ENCODE measurements at places on chromosomes 7 and 10.

GRCh38 chr10:124648738-124649137, 95.4 kb downstream of the FAM53B start:
- peak; percentile 77 for DNase-seq

GRCh38 chr7:131194070-131194865, 133.4 kb upstream of the MKLN1 start:
- DNase-seq, result no peak

GRCh38 chr10:24503461-24504320, 220.0 kb downstream of the ARHGAP21 start:
- DNase-seq, result peak; percentile 76

DNA sequence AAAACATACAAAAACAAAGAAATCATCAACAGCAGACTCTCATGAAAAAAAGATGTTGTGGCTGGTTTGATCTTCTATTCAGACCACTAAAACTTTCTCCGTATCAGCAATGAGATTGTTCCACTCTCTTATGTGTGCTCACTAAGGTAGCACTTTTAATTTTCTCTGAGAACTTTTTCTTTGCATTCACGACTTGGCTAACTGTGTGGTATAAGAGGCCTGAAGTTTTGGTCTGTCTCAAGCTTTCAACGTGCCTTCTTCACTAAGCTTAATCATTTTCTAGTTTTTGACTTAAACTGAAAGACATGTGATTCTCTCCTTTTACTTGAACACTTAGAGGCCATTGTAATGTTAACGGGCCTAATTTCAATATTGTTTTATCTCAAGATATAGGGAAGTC, 1231.6 kb downstream of the SORCS3 start:
- DNase-seq, result no peak

DNA sequence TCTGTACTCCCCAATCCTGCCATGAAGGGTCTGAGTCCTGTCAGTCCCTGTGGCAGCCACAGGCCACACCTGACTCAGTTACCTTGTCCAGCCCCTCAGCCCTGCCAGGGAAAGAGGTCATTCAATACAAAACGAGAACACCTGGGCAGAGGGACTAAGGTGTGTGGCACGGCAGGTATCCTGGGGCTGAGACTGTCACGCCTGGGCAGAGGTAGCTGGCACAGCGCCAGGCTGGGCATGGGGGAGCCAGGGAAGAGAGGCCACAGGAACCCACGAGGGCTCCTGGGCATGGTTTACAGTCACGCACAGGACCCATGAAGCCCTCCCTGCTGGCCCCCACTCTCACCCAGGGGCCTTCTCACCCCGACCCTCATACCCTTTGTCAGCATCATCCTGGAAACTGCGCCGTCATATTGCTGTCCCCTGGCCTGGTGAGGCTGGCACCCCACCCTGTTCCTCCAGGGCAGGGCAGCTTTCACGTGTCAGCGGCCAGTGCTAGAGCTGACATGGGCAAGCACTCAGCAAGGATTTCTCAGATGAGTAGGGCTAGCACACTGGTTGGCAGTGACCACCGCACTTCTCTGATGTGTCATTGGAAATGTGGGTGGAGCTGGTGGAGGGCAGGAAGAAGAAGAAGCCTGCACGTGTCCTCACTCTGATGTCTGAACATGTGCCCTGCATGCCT, 42.7 kb downstream of the LRRC18 start:
- DNase-seq, result no peak

DNA sequence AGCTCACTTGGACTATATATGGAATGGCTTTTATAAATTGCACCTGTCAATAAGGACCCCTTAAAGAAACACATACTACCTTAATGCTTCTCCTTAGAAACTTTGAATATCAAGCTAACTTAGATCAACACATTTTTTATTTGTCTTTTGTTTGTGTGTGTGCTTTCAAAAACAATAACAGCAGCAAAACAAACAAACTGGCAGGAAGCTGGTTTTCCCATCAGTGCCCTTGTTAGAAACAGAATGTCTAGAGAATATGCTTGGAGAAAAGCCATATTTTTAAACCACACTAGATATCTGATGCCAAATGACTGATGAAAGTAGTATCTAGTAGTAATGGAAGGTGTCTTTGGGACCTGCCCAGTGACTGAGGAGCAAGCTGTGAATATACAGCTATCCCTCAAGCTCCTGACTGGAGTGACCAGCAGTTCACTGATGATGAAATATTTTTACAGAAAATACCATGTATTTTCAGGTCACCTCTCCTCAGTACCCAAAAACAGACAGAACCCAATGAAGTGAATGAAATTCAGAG, 1.0 kb downstream of the PDE1C start:
- DNase-seq, result no peak

GRCh38 chr10:21308018-21308417, 217.5 kb downstream of the SKIDA1 start:
- DNase-seq, result no peak

DNA sequence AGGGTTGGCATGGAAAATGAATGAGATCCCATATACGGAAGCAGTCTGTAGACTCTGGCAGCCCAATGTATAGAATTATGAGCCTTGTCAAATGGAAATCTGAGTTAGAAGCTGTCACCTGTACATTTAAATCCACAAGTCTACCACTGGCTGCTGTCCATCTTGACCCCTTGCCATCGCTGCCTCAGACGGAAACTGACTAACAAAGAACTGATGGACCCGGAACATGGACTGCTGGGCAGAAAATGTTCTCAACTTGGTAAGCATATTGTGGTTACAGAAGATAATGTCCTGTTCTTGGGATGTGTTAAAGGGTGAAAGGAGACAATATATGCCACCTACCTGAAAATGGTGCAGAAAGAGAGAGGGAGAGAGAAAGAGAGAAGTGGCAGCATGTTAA, 37.5 kb downstream of the PARP12 start:
- no peak for DNase-seq

DNA sequence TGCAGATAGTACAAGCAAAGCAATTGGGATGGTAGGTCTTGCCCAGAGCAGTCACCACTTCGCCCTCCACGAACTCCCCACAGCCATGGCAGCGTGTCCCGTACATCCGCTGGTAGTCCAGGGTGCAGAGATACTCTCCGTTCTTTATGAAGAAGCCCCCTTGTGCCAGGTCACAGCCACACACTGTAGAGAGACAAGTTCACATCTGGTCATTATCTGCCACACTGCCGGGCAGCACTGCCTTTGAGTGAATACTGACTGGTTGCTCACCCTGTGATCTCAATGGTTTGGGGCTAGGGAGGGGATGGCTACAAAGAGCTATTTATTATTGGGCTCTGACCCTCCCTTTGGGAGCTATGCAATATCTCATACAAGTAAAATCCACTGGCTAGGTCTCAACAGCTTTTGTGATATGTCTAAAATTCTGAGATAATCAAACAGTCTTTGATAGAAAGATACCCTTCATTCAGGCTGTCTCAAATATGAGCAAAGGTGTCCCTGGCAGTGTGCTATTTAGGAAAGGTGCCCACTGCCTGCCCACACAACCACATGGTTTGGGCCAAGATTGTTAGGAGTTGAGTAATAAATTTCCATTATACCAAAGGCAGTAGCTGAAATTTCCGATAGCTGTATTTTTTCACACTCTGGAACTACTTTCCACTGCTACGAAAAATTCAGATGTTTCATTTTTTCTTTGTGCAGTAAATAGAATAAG, 82.5 kb downstream of the ABLIM1 start:
- no peak for DNase-seq

- DNase-seq, result no peak
Measured at GRCh38 chr7:91025906-91026390, 238.3 kb upstream of the FZD1 start.

DNA sequence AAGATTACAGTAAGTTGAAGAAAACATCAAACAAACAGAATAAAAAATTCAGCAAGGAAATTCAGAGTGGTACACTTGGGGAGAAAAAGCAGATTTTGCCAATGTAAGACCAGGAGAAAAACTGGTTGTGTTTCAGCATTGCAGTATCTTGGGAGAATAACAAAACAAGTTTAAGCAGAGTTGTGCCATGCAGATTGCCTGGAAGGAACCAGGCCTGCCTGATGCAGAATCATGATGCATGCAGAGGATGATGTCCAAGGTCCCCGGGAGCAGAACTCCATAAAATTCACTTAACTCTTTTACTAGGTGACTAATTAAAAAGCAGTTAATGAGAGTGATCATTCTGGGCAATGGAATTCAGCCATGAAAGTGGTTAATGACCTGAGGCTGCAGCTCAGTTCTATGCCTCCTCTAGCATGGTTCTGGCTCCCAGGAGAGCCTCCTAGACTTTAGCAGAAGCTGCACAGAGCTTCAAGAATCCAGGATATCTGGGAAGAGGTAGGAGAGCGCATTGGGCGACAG, 379.7 kb upstream of the C7orf33 start:
- no peak for DNase-seq

GRCh38 chr10:69335063-69335587, 56.8 kb downstream of the HK1 start:
- DNase-seq, result peak; percentile 46

- DNase-seq, result no peak
Measured at GRCh38 chr7:91942312-91942711, 1.6 kb downstream of the AKAP9 start.

- DNase-seq, result no peak
Measured at GRCh38 chr7:86158111-86158510, 485.6 kb upstream of the GRM3 start.

DNA sequence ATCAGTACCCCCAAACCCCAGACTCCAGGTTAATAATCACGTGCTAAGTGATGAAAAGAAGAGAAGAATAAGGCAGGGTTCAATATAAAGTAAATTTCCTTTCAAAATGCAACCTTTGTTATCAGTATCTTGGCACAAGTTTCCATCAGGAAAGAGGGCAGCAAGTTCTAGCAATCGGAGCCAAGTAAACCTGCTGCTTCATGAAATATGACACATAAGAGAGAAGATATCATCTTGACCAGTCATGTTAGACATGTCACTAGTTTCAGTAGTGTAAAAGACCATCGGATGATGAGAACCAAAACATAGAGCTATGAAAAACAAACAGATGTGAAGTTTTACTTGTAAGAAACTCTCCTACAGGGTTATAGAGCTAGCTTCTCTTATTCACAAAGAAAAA, 44.0 kb downstream of the AASS start:
- DNase-seq, result no peak

DNA sequence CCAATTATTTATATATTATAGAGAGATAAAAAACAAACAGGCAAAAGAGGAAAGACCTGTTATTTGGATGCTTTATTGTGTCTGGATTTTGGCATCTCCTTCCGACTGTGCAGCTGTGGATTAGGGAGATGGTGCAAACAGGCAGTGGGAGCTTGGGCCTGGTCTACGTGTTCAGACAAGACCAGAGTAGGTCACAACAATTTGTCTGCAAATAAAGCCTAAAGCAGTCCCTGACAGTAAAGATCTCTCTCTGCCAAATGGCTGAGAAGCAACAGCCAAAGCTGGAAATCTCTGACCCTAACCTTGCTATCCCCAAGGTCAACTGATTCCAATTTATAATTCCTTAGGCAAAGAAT, 82.0 kb downstream of the ABLIM1 start:
- no peak for DNase-seq

- no peak for DNase-seq
Measured at GRCh38 chr10:6200440-6200733, 2.3 kb upstream of the PFKFB3 start.

DNA sequence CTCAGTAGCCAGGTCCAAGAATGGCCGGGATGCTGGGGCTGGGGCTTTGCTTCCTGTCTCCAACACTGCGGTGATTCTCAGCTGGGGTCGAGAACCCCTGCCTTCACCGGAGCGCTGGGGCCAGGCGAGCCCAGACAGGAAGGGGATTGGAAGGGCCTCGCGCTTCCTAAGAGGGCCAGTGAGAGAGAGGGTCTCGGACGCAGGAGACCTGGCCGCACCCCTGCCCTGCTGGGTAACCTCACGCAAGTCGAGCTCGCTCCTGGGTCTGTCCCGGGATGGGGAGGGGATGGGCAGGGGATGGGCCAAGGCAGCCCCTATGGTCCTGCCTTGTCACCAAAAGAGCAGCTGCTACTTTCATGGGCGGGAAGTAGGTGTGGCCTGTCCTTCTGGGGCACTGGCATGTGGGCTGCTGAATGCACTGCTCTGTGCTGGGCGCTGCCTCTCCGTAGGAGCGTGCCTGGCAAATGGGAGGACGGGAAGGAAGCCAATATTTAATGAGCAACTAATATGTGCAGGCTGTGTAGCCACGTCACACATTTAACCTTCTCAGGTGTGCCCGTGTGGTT, 20.0 kb downstream of the KCNK18 start:
- peak; percentile 34 for DNase-seq

GRCh38 chr7:128385988-128386925, 23.5 kb downstream of the IMPDH1 start:
- DNase-seq, result no peak

GRCh38 chr10:92480413-92480812, 93.5 kb downstream of the IDE start:
- DNase-seq, result no peak

DNA sequence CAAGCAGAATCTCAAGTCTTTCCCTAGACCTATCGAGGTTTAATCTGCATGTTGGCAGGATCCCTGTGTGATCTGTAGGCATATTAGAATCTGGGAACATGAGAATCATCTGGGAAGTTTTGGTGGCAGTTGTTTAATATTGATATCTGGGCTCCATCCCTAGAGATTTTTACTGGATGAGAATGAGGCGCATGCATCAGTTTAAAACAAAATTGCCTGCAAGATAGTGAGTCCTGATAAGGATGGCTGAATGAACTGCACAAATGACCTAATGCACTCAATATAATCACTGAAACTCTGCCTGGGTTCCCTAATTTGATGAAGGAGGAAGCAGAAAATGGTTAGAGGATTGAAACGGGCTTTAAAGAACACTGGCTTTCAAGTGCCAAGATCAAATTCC, 218.0 kb downstream of the FGFR2 start:
- no peak for DNase-seq

GRCh38 chr10:124533266-124533665, 71.6 kb downstream of the LHPP start:
- no peak for DNase-seq

GRCh38 chr7:126690848-126691751, 561.6 kb downstream of the GRM8 start:
- DNase-seq, result no peak
